ENCODE measurements at places on chromosomes 16 and 17.

GRCh38 chr17:65193716-65194293 lies 56.6 kb downstream of the RGS9 start:
- no peak for DNase-seq

DNA sequence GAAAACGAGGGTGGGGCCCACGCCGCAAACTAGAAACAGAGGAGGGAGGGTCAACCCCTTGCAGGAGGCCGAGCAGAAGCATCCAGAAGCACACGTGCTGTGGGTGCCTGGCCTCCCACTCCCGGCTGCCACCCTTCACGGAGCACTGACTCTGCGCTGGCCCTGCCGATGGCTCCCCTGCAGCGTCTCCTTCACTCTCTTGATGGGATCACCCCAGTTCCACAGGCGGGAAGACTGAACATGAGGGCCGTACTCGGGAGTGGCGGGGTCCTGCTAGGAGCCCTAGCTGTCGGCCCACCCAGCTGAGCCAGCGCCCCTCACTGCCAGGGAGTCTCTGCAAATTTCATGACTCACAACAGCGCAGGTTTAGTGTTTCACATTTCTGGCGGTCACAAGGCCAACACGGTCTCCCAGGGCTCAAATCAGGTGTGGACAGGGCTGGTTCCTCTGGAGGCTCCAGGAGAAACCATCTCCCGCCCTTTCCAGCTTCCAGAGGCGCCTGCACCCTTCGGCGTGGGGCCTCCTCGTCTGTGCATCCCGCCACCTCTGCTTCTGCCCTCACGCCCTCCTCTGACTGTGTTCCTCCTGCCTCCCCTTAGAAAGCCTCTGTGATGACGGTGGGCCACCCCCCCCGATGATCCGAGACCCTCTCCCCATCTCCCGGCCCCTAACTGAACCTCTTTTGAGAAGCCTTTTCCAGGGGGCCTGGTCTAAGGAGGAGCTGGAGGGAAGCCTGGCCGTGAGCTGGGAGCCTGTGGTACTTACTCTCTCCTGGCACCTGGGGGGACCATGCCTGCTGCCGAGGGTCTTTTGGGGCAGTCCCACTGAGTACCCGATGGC lies 2.0 kb downstream of the PTX4 start:
- no peak for DNase-seq

DNA sequence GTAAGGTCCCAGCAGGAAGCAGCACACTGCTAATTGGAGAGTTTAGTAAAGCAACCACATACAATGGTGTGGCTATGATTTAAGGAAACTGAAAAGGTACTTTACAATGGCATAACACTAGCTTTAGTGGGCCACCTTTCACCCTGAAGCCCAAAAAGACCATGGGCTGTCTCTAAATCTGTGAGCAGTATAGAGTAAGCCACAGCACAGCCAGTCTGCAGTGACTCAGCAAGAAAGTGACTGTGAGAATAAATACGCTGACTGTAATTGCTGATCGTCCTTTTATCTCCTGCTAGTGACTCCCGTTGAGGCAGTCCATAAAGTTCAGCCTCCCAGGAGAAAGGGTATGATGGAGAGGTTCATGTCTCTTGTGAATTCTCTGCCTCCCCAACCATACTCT lies 679.8 kb upstream of the KIF2B start:
- no peak for DNase-seq

DNA sequence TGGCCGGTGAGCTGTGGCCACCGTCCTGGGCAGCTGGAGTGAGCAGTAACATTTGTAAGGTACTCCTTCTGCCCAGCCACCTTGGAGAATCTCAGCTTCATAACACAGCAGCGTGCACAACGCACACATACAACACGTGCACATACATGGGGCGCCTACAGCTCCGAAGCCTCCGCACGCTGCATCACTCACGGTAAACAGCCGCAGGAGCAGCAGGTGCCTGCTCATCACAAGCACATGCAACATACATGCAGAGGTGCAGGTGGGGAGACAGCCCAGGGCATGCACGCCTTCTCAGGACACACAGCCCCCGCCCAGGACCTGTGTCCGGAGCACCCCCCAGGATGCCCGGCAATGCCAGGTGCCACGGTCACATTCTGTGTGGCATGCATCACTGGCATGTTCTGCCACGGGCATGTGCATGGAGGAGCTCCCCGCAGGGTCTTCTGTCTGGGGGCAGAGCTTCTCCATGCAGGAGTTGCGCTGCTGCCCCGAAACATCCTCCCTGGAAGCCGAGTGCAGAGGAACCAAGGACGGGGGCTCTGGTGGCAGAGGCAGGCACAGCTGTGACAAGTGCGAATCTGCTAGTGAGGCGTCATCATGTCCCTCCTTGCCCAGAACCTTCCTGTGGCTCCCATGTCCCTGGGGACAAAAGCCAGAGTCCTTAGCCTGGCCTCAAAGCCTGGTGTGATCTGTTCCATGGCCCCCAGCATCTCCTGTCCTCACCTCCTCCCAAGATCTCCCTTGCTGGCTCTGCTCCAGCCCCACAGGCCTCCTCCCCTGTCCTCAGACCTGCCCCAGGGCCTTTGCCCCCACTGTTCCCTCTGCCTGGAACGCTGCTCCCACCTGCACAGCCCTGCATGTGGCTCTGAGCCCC lies 184.0 kb upstream of the GSE1 start:
- no peak for DNase-seq

DNA sequence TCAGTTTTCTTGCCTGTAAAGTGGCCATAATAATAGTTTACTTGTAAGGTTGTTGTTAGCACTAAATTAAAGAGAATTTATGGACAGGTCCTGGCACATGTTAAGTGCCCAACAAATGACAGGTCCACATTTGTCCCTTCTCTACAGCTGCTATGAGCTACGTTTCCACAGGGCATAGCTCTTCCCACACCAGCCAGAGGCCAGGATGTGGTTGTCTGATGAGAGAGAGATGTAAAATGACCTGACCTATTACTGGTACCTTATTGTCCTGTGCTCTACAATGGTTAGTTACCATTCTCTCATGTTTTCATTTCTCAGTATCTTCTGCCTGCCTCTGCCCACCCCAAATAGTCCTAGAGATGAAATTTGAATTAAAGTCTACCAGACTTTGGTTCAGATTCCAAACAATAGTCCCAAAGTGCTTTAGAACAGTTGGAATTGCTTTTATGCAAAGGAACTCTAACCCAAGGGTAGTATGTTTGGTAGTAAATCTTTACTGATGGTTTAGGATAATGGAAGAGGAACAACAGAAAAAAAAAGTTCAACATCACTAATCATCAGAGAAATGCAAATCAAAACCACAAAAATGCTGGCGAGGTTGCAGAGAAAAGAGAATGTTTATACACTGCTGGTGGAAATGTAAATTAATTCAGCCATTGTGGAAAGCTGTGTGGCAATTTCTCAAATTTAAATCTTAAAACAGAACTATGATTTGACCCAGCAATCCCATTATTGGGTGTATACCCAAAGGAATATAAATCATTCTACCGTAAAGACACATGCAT lies 57.1 kb upstream of the ANKFN1 start:
- no peak for DNase-seq

DNA sequence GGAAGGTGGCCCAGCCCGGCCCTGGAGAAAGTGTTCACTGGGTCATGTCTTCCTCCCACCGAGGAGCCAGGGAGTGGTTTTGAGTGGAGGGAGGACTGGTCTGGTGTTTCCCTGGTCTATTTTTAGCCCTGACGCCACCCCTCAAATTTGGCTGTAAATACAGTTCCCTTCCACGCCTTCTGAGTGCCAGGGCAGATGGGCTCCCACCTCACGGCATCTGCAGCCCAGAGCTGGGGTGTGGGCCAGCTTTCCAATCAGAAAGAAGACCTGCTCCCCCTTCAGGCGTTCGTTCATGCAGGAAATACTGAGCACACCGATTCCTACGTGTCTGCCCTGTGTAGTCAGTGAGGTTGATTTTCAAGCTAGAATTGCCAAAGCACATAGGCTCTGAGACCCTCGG lies 53.7 kb downstream of the SNX20 start:
- DNase-seq, result no peak

DNA sequence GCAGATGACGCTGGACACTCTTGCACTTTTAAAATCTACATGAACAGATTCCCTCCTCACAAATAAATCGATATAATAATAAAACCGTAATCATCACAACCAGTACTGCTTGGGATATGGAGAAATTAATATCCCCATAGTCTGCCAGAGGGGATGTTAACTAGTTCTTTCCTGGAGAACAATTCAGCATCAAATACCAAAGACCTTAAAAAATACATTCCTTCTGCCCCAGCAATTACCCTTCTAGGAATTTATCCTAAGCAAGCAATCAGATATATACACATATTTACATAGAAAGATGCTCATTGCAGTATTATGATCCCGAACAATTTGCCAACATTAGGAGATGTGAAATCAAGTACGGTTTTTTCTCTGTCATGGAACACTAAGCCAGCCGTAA lies 21.8 kb downstream of the SMYD4 start:
- DNase-seq, result no peak

- DNase-seq, result no peak
Measured at GRCh38 chr16:70725912-70726828, 40.3 kb upstream of the MTSS2 start.

GRCh38 chr17:75047398-75048098 lies 523 bp downstream of the KCTD2 start:
- no peak for DNase-seq

Measured in HS-5 (cell line).